ENCODE measurements at places on chromosomes 4 and X.

- no peak for DNase-seq
Observed at GRCh38 chr4:66052426-66052825, 382.1 kb upstream of the EPHA5 start.

- DNase-seq: no peak
Observed at GRCh38 chrX:107146670-107147069, 28.0 kb upstream of the RBM41 start.

DNA sequence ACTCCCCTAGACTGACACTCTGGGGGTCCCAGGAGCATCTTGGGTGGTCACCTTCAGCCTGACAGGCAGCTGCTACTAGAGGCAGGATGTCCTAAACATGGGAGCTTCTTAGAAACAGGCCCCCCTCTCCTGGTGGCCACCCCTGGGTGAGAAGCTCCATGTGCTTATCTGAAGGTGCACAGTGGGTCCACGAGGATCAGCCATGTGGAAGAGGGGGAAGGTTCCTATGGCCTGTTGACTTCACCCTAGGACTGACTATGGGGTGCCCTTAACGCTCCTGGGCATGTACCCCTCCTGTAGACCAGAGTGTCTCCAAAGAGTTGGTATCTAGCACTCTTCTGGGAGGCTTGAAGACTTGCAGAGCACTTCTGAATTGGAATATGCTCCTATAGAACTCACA lies 22.9 kb upstream of the WDR1 start:
- DNase-seq: no peak

GRCh38 chr4:149988087-149988410 lies 90.2 kb upstream of the DCLK2 start:
- no peak for DNase-seq

- no peak for DNase-seq
Observed at GRCh38 chrX:38312436-38312835, 14.9 kb downstream of the RPGR start.

DNA sequence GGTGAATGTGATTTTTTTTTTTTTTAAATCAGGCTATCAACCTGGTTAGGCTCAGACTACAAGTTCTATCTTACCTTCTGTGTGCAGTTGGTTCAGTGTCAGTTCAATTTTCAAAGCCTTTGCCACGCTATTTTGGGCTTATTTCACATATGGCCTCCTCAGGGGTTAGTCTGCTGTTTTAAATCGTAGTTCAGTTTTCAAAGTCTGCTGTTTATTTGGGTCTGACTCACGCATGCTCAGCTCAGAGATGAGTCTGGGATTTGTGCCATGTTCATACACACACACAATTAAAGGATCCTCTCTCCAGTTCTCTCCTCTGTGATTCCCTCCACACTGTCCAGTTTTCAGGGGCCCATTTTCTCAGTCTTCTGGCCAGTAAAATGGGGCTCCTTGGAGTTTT lies 32.3 kb upstream of the ZFX start:
- no peak for DNase-seq

GRCh38 chr4:106021737-106022410 lies 126.6 kb downstream of the NPNT start:
- DNase-seq: no peak

DNA sequence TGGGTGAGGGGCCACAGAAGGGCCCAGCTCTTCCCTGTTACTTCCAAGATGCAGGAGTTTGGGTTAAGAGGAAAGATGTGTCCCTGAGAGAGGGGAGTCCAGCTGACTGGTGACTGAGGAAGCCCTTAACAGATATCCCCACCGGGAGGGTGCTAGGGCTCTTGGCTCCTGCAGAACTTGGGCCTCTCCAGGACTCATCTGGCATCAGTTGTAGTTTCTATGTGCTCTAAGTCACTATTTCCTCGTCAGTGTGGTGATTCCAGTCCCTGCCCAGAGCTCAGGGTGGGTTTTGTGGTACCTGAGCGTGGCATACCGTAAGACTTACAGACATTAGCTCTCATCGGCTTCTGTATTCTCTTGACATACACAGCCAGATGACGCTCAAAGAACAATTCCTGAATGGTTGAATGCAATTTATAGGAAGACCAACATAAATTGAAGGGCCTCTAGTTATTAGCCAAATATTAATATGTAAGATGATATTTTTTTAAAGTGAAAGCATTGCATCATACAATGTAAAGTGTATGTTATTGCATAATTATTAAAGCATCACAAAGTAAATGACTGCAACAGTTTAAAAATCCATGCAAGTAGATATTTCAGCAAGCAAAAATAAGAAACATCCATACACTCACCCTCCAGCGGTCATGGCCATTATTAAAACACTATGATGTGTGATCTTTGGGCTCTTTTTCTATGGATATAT lies 195.5 kb downstream of the PTTG2 start:
- no peak for DNase-seq

DNA sequence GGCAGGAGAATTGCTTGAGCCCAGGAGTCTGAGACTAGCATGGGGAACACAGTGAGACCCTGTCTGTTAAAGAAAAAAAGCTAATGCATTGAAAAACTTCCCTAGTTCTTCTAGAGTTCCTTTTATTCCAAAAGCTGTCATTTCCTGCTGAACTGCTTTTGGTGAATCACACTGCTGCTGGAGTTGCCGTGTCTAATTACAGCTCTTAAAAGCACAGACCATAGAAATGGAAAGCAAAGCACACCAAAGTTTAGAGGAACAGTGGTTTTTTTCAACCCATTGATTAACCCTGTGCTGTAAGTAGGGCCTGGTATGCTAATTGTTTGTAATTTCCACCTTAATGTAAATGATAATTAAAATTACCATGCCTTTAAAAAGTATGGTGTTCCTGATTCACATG lies 52.4 kb downstream of the SEPTIN11 start:
- no peak for DNase-seq

- DNase-seq: no peak
Observed at GRCh38 chrX:54049801-54050200, 5.5 kb upstream of the PHF8 start.

GRCh38 chrX:153766098-153766817 lies 2.2 kb downstream of the PLXNB3 start:
- DNase-seq: no peak

GRCh38 chrX:40087425-40088298 lies 10.1 kb downstream of the BCOR start:
- no peak for DNase-seq

DNA sequence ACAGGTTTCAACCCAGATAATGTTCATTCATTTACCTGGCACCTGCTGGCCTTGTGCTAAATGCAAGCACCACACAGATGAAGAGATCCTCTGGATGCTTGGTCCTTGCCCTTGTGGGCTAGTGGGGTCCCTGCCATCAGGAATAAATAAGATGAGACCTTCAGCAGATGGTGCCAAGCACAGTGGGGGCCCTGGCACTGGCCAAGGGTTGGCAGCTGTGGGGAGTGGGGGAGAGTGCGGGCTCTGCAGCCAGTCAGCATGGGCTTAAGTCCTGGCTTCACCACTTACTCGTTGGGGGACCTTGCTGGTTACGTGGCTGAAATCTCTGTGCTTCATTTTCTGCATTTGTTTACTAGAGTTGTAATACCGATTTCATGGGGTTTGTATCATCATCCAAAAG lies 6.9 kb downstream of the LAP3 start:
- no peak for DNase-seq

- DNase-seq: no peak
Observed at GRCh38 chrX:131881194-131881593, 141.9 kb upstream of the STK26 start.

GRCh38 chr4:151485541-151486131 lies 76.7 kb downstream of the FHIP1A start:
- no peak for DNase-seq

GRCh38 chr4:99644453-99644852 lies 13.2 kb downstream of the C4orf54 start:
- DNase-seq: no peak

DNA sequence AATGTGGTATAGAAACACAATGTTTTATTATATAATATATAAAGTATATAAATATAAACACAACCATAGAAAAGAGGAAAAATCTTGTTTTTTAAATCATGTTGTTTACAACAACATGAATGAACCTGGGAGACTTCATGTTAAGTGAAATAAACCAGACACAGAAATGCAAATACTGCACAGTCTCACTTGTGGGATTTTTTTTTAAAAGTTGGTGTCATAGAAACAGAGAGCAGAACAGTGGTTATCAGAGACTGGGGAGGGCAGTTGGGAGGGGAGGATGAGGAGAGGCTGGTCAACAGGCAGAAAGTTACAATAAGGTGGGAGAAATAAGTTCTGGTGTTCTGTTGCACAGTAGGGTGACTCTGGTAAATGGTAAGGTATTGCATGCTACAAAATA lies 57.1 kb downstream of the FREM3 start:
- DNase-seq: no peak

GRCh38 chr4:37590016-37590415 lies 96.2 kb downstream of the RELL1 start:
- DNase-seq: no peak

DNA sequence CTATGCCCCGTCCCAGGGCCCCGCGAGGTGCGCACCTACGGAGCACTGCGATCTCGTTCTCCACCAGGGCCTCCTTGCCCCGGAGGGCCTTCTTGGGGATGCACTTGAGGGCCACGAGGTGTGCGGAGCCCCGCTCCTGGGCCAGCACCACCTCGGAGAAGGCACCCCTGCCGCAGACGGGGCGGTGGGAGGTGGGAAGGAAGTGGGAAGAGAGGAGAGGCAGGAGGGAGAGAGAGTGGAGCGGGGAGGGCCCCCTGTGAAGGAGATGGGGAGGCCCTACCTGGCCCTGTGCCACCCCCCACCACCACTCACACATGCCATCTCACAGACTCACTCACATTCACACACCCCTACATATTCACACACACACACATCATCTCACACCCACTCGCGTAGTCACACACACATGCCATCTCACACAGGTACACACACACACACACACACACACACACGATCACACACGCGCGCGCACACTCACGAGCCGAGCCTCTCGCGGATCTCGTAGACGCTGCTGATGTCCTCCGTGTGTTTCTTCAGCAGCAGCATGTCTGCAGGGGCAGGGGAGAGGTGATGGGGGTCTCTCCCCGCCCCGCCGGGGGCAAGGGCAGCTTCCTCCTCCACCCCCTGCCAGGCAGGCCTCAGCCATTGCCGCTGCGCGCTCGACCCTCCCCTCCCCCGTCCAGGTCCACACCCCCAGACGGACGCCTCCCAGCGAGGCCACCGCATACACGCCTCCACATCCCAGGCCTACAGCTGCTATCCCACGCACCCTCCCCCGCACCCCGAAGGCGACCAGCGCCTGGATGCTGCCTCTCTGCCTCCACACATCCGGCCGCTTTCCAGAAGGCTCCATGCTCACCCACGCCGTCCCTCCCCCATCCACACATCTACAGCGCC lies 834 bp downstream of the PNCK start:
- no peak for DNase-seq

GRCh38 chr4:20543131-20543530 lies 157.1 kb upstream of the PACRGL start:
- no peak for DNase-seq

GRCh38 chrX:130696542-130696941 lies 206.5 kb downstream of the ENOX2 start:
- no peak for DNase-seq

- DNase-seq: no peak
Observed at GRCh38 chr4:75385106-75385505, 129.1 kb downstream of the RCHY1 start.

DNA sequence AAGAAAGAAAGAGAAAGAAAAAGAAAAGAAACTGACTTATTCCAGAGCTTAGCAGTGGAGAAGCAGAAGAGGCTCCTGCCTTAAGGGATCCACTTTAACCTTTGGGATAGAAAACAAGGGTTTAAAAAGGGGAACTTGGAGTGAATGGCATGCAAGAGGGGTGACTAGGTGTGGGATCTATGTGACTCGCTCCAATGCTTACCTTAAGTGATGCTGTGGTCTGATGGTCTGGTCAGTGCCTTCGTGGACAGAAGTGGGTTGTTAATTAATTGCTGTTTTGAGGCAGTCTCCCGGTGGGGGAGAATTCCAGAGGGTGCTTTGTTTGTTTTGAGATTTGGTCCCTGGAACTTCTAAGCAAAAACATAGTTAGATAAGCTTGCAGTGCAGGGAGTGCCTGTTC lies 21.1 kb upstream of the RHOXF1 start:
- DNase-seq: no peak

GRCh38 chr4:55071951-55072350 lies 53.4 kb downstream of the KDR start:
- no peak for DNase-seq

DNA sequence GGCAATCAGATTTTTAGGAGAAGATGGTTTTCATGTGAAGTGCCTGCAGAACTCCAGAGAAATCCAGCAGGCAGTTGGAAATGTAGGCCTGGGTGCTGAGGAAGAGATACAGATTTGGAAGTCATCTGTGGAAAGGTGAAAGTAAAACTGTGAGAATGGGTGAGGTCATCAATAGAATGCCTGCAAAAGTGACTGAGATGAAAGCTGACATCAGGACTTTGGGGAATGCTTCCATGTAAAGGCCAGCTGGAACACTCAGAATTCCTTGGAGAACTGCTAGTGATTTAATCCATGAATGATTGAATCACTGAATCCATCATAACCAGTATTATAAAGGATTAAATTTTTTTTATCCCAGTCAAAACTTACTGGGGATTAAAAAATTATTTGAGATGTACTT lies 124.5 kb upstream of the GIMD1 start:
- DNase-seq: no peak

DNA sequence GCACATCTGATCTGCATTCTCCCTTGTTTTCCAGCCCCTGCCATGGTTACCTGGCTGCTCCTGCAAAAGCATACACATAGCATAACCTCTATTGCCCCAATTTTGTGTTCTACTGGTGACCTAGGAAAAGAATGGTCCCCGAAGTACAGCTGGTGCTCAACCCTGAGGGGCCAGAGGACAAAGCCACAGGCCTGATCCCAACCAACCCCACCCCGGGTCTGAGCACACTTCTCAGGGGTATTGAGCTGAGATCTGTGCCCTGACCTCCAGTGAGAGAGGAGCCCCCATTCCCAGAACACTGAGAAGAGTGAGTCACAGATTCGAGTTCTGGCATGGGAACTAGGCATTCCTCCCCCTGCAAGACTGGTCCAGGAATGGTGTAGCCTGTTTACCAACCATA lies 465.5 kb upstream of the ACTRT1 start:
- DNase-seq: no peak

- no peak for DNase-seq
Observed at GRCh38 chr4:77695774-77696173, 90.2 kb downstream of the CXCL13 start.

DNA sequence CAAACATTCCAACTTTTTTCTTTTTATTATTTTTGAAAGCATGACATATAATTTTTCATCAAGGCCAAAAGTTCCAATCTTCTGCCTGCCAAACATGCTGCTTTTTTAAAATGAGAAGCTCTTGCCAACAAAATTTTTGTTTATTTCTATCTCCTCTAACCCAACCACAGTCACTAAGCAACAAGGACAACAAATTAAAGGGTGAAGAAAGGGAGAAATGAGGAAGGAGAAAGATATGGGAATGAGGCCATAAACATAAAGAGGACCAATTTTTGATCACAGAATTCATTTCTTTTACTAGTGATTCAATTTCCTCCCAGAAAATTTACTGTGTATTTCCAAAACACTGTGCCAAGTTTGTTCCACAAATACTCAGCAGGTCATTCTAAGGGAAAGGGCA lies 537.0 kb upstream of the DIAPH2 start:
- no peak for DNase-seq
